ENCODE measurements at places on chromosomes 4 and X.

DNA sequence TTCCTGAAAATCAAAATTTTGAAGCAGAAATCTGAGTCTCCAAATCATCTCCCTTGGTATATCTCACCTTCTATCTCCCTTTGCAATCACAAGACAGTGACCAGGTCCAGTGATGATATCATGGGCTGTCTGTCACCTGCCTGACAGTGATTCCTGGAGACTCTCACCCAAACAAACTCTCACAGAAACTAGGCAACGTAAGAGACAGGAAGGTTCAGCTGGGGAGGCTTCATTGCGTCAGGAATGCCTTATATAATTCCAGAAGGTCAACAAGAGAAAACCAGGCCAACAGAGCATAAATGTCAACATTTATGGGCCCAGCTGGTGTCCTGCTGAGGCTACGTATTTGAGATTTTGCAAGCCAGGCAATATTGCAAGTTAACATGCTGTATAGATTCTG is 412.7 kb downstream of the KCNIP4 start:
- DNase-seq: no peak

DNA sequence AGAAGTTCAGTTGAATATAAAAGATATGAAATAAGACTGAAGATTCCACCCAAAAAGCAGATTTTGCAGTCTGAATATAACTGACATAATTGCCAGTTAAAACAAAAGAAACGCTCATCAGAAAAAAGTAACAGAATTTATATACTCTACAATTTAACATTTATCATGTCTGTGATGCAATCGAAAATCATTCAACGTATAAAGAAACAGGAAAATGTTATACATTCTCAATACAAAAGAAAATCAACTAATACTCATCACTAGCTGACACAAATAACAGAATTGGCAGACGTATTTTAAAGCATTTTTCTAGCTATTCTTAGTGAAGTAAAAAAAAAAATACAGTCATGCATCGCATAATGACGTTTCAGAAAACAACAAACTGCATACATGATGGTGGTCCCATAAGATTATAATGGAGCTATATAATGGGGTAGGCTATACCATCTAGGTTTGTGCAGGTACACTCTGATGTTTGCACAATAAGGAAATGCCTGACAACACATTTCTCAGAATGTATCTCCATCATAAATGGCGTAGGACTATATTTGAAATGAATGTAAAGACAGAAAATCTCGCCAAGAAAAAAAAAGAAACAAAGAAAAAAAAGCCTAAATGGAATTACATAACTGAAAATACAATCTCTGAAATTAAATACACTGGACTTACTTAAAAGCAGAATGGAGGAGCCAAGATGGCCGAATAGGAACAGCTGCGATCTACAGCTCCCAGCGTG is 34.3 kb downstream of the OR13H1 start:
- DNase-seq: no peak

DNA sequence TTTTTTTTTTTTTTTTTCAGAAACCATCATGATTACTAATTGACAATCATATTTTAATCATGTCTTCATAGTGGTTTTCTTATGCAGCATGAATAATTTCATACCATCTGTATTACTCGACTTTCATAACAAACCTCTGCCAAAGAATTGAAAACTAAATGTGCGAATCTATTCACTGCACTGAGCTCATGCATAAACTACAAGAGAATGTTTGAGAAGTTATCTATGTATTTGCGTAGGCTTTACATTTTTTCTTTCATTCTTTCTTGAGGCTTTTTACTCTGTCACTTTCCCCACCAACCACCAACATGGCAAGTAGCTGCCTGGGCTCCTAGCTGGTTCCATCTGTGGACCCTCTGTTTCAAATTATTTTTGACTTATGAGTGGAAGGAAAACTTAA is 1761.0 kb downstream of the STIM2 start:
- DNase-seq: no peak

DNA sequence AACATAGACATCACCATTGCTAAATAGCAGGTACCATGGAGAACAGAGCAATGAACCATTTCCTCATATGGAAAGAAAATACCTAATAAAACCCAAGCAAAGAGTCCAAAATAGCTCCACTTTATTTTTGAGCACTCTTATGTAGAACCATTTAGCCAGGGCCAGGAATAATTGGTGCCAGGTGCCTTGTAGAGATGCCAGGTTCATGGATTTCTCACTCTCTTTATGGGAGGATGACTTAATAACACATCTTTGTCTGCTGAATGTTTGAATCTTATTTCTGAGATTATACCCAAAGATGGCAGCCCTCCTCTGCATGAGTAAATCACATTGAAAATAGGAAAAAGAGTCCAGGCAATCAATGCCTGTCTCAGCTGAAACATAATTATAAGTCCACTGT is 212.3 kb upstream of the SFRP2 start:
- DNase-seq: no peak

DNA sequence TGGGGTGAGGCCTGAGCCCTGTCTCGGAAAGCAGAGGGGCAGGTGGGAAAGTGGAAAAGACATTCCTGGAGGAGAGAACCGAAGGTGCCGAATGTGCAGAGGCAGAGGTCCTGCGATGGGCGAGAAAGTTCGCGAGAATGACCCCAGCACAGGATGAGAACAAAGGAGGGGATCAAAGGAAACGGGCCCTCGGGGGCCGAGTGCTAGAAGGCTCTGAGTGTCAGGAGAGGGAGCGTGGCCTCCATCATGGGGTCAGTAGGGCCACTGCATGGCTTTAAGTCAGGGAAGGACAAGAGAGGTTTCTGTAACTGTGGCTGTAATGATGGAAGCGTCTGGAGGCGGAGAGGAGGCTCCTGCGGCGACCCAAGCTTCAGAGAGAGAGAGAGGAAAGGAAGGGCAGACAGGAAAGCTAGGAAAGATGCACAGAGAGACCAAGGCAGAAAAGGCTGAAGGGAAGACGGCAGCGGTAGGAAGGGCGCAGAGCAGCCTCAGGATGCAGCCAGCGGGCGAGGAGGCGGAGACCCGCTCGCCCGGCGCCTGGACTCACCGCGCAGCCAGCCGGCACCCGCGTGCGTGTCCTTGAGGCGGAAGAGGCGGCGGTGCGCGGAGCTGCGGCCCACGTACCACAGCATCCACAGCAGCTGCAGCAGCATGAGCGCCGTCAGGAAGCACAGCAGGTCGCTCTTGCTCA is 669 bp downstream of the OTOP1 start:
- no peak for DNase-seq

GRCh38 chr4:151994429-151994828 is 233.6 kb upstream of the GATB start:
- DNase-seq: no peak

DNA sequence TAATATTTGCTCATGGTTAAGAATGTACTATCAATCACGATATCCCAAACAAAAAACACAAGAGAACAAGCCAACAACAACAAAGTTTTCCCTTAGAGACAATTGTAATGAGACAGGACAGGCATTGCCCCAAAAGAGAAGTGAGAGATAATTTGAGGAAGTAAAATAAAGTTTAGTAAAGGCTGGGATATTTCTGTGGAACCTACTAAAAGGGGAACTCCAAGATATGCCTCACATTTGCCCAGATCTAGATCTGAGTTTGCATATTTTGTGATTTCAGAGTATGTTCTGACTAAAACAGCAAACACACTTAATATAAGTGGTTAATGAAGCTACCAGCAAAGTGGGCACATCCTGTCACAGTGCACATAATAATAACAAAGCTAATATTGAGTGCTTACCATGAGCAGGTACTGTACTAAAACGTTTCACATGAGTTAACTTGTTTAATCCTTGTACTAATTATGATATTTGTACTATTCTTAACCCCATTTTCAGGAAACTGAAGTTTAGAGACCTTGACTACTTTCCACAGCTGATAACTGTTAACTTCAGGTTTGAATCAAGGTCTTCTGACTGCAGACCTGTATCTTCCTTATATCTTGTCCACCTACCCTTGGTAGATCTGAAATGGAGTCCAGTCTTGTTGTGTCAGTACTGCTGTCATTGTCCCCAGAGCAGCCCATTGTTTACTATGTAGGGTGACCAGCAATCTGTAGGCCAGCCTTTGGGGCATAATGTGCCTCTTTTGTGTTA is 26.0 kb upstream of the BMP2K start:
- no peak for DNase-seq

DNA sequence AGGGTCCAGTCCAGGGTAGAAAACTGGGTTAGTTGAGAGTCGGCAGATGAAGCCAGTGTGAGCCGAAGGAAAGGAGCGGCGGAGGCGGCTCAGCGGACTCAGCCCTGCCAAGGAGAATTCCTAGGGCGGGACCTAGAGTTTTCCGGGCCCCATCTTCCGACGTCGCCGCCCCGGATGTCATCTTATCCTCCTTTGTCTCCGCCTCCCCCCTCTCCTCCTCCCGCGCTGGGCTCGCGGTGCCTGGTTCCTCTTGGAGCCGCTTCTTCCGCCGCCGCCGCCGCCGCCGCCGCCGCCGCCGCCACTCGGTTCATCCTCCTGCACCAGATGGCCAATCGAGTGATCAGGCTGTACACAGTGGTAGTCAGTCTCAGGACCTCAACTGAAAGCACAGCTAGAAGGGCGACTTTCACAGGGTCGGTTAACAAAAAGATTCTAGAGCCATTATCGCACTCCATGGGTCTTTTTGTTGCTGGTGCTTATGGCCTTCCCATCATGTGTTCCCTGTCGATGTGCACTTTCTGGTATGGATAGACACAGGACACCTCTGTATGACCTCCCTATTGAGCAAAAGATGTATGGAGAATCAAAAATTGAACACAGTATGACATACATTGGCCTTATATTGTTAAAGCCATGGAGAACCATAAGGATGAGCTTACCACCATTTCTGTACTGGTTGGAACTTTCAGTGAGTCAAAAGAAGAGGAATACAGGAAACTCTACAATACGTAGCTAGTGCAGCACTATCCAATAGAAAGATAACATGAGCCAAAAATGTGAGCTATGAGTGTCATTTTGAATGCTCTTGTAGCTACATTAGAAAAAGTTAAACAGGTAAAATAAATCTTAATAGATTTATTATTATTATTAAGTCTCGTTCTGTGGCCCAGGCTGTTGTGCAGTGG is 32.4 kb upstream of the THOC2 start:
- peak; percentile 86 for DNase-seq

DNA sequence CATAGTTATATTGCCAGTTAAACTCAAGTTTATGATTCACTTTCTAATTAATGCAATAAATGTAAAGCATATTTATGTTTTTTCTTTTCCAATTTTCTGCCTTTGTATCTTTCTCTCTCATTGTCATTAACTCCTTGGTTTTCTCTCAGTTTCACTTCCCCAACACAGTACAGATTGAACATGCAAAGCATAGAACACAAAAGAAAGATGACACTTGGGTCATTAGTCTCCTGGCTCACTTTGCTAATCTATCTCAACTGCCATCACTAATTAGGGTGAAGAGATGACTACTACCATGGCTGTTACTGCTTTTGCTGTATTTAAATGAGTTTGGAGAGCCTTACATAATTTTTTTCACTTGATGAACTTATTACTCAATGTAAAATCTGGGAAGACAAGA is 12.3 kb upstream of the NAA11 start:
- no peak for DNase-seq

DNA sequence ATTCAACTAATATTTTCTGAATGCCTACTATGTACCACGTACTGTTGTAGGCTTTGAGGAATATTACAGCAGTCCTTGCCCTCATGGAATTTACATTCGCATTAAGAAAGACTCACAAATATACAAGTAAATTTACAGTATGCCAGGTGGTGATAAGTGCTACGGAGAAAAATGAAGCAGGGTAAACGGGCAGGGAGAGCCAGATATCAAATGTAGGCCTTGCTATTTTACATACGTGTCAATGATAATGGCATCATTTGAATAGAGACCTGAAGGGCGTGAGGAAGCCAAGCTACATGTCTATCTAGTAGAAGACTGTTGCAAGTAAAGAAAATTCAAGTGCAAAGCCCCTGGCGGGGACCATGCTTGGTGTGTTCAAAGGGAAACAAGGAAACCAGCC is 65.2 kb downstream of the AMMECR1 start:
- no peak for DNase-seq

GRCh38 chrX:38902972-38903492 is 101.8 kb downstream of the MID1IP1 start:
- no peak for DNase-seq

DNA sequence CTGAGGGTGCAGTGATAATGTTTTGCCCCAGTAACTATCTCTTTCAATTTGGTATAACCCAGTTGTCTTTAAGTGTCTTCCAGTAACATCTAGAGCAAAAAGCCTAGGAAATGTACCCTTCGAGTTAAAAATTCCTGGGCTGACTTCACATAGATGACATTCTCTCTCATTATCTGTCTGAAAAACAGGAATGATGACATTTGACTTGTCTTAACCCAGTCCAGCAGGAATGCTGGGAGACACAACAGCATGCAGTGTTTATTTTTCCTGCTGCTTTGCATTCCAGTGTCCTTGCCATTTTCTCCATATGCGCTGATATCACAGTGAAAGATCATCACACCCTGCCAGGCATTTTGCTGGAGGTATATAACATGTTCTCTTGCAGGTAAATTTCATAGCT is 130.0 kb downstream of the SOWAHB start:
- no peak for DNase-seq

DNA sequence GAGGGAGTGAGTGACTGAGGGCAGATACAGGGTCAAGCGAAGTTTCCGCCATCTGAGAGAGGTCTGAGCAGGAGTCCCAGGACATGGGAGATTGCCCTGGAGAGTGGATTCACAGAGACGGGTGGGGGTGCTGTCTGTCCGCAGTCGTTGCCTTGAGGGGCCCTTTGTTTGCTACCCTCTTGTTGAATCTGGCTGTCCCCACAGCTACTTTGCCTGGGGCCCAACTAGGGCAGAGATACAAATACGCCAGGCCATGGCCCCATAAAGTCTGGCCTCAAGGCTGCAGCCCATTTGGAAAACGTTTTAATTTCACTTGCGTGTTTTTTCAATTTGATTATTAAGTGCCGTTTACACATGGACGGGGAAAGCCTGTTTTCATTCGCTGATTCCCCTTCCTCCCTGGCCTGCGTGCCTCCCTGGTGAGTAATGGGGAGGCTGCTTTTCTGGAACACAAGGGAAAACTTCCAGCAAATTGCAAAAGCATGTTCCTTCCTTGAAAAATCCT is 134.4 kb downstream of the SMIM20 start:
- DNase-seq: no peak

- peak; percentile 16 for DNase-seq
These were observed 177.9 kb downstream of the AFAP1 start for GRCh38 chr4:7761720-7762119.

DNA sequence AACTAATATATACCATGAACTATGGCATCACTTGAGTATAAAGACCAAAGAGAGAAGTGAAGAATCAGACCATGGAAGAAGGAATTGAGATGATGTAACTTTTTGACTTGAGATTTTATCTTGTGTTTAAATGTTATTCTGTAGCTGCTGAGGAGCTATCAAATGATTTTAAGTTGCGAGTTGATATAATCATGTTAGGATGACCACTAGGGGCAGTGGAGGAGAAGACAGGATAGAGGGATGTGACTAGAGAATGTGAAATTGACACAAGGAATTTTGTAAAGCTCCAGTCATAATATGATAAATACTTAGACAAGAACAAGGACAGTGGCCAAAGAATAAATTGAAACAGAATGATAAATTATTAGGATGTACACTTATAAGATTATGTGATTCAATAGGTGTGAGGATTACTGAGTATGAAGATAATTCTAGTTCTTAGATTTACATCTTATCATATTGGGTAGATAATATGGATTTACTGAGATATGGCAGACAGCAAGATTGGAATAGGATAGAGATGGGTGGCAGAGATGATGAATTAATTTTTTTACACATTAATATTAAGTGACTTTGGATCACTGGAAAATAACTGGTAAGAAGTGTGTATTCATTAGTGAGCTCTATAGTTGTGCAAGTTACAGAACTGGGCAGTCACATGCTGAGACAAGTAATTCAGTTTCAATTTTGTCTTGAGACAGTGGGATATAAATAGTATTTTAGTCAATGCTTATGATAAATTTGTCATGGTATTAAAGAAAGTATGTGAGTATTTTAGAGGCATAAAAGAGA is 816.0 kb upstream of the PCDH10 start:
- no peak for DNase-seq
